NCI-H524 (cell line): ENCODE measurements at places on chromosomes 16 and 17.
A peak's percentile ranks its signal among the peaks of the same experiment; 100 is the strongest.

DNA sequence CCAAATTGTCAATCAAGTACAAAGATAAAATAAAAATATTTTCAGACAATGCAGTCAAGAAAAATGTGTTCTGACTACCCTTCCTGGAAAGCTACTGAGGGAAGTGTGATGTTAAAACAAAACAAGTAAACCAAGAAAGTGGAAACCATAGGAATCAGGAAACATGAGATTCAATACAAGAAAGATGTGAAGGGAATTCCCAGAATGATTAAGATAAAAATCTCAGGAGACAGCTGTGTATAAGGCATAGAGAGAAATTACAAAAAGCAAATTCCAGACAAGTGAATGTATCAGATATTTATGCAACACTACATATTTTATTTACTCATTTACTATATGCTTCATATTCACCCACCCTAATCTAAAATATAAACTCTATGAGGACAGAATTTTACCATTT, 32.2 kb downstream of the TRIM37 start:
- DNase-seq, result no peak

GRCh38 chr17:45742251-45742650, 41.9 kb upstream of the CRHR1 start:
- no peak for DNase-seq

GRCh38 chr16:4460936-4461249, 13.5 kb downstream of the NMRAL1 start:
- DNase-seq, result no peak

- DNase-seq, result no peak
These were observed 6.9 kb downstream of the MRM1 start for GRCh38 chr17:36608280-36608679.

DNA sequence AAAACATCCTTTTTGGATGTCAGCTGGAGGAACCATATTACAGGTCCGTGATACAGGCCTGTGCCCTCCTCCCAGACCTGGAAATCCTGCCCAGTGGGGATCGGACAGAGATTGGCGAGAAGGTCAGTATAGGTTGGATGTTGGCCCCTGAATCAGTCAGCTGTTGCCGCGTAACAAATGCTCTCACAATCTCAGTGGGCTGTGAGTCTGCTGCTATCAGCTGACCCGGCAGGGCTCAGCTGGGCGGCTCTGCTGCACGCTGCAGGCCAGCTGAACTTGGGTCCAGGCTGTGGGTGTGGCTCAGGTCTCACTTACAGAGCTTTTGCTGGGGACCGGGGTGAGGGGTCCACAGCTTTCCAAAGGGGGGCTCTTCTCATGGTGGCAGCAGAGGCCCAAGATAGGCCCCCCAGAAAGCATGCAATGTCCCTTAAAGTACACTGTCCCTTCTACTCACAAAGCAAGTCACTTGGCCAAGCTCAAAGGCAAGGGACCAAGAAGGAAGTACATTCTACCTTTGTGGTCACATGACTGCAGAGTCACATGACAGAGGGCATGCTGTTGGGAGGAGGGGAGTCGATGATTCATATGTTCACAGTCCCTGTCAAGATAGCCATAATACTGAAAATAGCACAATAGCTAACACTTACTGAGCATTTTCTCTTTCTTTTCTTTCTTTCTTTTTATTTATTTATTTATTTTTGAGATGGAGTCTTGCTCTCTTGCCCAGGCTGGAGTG, 134.2 kb downstream of the ABCC1 start:
- no peak for DNase-seq

DNA sequence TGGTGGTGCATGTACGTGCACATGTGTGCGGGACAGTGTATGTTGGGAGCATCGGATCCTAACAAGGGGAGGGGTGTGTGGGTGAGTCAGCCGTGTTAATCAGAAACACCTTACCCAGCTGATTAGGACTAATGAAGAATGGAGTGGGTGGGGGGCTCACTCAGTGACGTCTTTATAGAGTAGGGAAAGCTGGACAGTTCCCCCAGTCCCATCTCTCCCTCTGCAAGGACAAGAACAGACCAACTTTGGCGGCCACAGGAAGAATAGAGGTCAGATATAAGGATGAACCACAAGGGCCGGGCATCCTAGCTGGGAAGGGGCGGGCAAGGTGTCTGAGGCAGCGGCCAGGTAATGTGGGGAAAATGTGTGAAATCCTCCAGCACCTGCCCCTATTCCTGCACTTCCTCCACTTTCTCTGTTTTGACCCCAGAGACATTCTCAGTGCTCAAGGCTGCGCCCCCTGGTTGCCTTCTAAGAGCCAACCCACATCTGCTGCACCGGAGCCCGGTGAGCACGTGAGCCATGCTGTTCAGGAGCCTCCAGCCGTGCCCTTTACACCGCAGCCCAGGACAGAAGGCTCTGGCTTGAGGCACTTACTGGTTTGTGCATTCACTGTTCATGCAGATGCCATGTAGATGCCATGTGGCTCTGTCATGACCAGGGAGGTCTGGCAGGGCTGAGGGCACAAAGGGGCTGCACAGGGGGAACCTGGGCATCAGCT, 18.9 kb upstream of the TBX21 start:
- DNase-seq, result no peak

GRCh38 chr17:19766421-19767270, 18.5 kb upstream of the ALDH3A1 start:
- DNase-seq, result peak; percentile 74

DNA sequence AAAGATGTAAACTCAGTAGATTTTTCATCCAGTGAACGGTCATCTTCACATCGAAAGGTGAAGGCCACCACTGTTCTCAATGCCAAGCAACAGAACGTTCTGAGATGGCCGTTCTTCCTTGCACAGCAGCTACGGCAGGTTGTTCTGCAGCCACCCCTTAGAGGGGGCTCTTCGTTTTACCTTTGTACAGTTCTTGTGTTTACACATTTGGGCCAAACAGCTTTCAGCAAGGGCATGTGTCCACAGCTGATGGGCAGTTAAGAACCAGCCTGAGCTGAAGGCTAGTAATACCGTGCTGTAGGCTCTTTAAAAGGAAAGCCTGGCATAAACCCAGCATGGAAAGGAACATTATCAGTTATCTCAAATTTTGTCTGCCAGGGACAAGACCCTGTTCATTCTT, 15.9 kb downstream of the PLD6 start:
- no peak for DNase-seq

DNA sequence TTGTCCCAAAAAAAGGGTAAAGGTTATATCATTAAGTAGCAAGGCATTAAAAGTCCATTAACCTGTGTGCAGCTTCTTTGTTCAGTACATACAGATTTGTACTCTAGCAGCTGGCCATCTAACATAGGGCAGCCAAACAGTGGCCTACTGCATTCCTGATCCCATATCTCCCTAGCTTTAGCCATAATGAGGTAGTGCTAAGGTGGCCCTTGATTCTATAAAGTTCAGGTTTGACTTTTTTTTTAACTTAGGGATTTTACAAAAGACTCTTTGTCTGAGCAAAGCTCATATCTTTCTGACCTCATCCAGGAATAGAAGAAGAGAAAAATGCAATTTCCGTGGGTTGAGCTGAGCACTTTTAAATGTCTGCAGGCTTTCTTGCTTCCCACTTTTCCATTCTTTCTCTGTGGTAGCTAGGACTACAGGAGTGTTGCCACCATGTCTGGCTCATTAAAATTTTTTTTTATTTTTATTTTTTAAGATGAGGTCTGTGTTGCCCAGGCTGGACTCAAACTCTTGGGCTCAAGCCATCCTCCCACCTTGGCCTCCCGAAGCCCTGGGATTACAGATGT, 19.5 kb upstream of the CDC6 start:
- DNase-seq, result no peak

DNA sequence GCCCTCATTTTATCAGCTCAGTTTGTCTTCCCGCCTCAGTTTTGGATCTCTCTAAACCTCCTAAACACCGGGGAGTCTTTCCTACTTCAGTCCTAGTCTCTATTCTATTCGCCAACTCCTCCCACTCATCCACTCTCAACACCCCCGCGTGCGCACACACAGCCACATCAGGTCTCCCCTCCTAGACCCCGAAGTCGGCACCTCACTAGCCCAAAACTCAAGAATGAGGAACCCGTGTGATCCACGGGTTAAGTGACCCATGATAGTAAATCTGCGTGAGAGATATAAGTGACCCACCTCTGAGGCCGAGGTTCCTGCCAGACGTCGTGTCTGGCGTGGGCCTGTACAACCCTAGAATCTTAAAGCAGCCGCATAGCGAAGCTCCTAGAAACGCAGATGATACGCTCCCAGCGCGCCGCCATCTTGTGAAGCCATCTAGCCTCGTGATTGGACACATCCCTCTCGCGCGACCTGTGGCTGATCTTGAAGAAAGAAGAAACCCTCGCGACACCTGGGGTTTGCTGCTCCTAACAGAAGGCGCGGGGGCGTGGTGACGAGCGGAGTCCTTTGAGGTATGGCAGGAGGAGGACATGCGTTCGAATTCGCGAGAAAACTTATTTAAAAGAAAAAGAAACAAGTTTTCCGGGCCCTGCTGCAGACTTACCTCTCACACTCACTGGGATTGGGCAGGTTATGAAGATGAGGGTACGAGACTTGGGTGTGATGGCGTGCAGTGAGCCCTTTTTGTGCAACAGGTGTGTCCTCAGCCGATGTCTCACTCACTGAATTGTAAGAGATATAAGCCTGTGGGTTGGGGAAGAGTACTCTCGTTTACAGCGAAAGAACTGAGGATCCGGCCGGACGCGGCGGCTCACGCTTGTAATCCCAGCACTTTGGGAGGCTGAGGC, at the start of gene METTL16:
METTL16 (minus strand) TSS at position 427 of the 908 bp plus-strand sequence. CDS start 9,557 bp downstream, outside the sequence.
- peak; percentile 96 for DNase-seq

DNA sequence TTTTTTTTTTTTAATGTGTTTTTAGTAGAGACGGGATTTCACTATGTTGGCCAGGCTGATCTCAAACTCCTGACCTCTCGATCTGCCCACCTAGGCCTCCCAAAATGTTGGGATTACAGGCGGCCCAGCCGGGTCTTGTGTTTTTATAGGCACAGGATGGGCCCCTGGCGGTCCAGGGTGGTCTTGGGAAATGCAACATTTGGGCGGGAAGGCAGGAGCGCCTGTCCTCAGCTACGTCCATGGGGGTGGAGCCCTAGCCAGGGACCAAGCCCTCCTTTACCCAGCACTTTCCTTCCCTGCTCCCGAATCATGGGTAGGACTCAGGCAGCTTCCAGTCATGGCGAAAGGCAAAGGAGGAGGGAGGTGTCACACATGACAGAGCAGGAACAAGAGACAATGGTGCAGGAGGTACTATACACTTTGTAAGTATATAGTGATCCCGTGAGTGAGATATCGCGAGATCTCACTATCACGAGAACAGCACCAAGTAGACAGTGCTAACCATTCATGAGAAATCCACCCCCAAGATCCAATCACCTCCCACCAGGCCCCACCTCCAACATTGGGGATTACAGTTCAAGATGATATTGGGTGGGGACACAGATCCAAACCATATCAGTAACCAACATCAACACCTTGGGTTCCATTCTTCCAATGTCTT, 226.7 kb upstream of the WSCD1 start:
- no peak for DNase-seq

GRCh38 chr17:28204751-28205150, 114.2 kb upstream of the TMEM97 start:
- no peak for DNase-seq

DNA sequence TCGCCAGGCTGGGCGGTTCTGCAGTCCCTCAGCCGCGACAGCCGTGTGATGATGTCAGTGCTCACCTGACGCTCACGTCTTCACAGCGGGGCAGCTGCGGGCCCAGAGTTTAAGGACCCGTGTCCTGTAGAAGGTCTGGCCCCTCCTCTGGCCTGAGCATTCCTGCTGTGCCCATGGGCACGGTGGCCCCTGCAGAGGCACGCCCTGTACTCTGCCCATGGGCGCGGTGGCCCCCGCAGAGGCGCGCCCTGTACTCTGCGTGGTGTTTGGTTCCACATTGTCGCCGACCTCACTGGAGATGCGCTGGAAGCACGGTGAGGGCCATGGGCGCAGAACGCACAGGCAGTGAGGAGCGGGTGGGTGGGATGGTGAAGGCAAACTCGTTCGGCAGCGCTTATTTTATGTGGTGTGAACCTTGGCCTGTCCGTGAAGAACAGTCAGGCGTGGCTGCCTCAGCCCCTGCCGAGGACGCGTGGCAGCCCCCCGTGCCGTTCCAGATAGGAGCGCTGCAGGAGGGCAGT, 122.0 kb downstream of the BANP start:
- DNase-seq, result no peak

- no peak for DNase-seq
These were observed 15.9 kb downstream of the PSMB3 start for GRCh38 chr17:38768417-38768816.

- DNase-seq, result no peak
These were observed 25.6 kb upstream of the PABPN1L start for GRCh38 chr16:88892065-88892464.

- no peak for DNase-seq
These were observed 473.9 kb downstream of the XYLT1 start for GRCh38 chr16:16996827-16997226.

DNA sequence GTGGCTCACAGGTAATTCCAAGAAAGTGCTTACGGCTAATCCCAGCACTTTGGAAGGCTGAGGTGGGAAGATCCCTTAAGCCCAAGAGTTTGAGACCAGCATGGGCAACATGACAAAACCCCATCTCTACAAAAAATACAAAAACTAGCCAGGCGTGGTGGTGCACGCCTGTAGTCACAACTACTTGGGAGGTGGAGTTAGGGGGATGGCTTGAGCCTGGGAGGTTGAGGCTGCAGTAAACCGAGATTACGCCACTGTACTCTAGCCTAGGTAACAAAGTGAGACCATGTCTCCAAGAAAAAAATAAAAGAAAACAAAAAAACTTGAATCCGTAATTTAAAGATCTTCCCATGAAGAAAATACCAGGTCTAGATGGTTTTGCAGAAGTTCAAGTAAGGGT, 5.0 kb downstream of the ICAM2 start:
- DNase-seq, result no peak

DNA sequence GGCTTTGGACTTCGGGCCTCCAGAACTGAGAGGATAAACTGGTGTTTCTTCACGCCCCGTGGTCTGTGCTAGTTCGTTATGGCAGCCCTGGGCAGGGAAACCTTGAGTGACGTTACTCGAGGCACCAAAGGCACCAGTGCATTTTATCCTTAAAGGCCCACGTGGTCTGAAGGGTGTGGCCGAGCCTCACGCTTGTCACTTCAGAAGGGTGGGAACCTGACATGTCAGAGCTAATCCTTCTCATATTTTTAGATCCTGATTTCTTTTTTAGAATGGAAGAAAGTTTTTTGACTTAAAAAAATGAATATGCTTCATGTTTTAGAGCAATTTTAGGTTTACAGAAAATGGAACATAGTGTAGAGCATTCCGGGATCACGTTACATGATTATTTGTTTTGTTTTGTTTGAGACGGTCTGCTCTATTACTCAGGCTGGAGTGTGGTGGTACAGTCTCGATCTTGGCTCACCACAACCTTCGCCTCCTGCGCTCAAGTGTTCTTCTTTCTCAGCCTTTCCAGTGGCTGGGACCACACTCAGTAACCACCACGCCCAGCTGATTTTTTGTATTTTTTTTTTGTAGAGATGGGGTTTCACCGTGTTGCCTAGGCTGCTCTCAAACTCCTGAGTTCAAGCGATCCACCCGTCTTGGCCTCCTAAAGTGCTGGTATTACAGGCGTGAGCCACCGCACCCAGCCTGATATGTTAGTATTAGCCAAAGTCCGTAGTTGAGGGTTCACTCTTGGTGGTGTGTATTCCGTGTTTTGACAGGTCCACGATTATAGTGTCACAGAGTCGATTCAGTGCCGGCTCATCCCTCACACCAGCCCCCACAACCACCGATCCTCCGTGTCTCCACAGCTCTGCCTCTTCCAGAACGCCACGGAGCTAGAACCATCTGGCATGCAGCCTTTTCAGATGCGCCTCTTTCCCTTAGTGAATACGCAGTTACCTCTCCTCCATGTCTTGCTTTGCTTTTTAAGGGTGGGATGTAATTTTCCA, 47.9 kb downstream of the RAB11FIP3 start:
- no peak for DNase-seq

- no peak for DNase-seq
These were observed 4.4 kb upstream of the IRX5 start for GRCh38 chr16:54926166-54926838.
